Stimulated activated effector memory CD8-positive, alpha-beta T cell treated with anti-CD3 and anti-CD28 coated beads, Interleukin-12 subunit alpha, Interleukin-12 subunit beta, amount 100 ng/mL, for 72 hours (primary cell): ENCODE measurements at places on chromosomes 2 and 18.

GRCh38 chr2:231601356-231602229, 8.9 kb downstream of the TEX44 start:
- DNase-seq, result peak; percentile 78

DNA sequence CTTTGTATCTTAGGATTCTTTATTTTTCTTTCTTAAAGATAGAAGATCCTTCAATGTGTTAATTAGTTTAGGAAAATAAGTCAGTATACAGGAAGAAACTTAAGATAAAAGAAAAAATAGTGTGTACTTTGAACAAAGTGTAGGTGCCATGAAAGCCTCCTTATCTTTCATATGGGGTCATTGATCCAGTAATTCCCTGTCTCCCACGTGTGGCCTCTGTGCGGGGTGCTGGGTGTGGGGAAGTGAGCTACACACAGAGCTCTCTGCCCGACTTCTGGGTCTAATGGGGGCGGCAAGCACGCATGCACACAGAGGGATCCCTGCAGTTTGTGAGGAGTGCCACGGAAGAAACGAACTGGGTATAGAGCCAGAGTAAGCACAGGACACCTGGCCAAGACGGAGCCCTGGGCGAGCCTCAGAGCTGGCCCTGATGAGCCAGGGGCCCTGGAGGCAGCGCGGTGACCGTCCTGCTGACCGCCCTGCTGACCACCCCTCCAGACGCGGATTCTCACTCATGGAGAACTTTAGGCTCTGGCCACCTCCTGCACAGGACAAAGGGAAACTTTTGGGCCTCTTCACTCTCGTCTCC, 253.5 kb downstream of the ACKR3 start:
- no peak for DNase-seq

GRCh38 chr2:53510401-53510800, 257.2 kb upstream of the CHAC2 start:
- no peak for DNase-seq

DNA sequence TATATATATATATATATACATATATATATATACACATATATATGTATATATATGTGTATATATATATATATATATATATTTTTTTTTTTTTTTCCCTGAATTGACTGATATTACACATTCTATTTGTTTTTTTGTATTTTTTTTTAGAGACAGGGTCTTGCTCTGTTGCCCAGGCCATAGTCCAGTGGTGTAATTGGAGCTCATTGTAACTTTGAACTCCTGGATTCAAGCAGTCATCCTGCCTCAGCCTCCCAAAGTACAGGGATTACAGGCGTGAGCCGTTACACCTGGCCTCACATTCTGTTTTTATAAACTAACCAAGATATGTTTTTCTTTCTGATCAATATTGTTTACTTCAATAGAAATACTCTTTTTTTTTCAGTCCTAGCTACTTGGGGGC, 26.2 kb downstream of the NCAPH start:
- no peak for DNase-seq
